Esophagus muscularis mucosa (tissue), 4 donors: ENCODE measurements at places on chromosomes 4 and X.

DNA sequence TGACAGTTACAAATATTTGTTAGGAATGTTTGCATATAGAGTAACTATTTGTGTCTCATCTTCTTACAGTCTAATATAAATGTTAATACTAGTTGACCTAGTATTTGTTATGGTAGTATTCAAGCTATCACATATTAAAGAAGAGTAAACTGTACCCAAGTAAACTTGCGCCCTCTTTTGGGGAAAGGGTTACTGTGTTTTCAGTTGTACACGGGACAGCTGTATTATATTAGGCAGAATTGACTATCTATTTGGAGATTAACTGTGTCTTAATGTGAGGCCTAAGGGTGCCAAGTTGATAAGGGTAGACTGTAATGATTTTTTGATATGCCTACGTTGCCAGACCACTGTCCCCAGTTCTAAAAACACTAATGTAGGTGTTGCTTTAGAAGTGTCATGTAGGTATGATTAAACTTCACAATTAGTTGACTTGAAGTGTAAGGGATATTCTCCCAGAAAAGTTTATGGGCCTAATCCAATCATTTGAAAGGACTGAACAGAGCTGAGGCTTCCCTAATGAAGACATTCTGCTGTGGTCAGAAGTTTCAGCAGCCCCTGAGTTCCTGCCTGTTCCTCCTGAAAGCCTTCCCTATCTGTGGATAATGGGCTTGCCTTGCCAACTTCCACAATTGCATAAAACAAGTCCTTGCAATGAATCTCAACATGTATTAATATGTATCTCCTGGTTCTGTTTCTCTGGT lies 172.8 kb upstream of the CXCL13 start:
- no peak for DNase-seq

- no peak for DNase-seq
These were observed 16.9 kb upstream of the CEP135 start for GRCh38 chr4:55931833-55932232.

DNA sequence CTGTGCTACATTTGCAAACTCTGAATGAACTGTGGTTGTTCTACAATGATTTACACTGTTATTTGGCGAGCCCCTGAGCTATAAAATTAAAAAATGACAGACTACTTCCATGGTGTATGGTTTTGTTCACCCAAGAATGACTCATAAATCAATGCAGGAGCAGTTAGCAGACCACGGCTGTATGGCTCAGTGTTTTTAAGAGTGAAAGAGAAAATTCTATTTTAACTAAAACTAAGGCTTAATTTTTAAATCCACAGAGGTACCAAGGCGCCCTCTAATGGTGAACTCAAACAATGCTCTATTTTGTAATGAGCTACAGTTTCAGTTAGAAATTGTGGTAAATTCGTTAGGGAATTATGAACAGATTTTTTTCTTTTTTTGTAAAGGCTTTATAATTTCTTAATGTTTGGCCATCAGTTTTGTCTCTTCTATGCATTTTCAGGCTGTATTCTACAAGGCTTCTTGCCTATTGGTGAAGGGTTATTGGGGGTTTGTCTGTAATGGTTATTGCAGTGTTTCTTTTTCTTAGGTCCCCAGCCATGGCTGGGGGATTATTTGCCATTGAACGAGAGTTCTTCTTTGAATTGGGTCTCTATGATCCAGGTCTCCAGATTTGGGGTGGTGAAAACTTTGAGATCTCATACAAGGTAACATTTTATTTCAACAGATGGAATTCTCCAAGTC lies 32.5 kb downstream of the HMGB2 start:
- no peak for DNase-seq

GRCh38 chr4:113971706-113972360 lies 7.6 kb downstream of the ARSJ start:
- no peak for DNase-seq

GRCh38 chr4:95422436-95422835 lies 126.3 kb downstream of the UNC5C start:
- no peak for DNase-seq

DNA sequence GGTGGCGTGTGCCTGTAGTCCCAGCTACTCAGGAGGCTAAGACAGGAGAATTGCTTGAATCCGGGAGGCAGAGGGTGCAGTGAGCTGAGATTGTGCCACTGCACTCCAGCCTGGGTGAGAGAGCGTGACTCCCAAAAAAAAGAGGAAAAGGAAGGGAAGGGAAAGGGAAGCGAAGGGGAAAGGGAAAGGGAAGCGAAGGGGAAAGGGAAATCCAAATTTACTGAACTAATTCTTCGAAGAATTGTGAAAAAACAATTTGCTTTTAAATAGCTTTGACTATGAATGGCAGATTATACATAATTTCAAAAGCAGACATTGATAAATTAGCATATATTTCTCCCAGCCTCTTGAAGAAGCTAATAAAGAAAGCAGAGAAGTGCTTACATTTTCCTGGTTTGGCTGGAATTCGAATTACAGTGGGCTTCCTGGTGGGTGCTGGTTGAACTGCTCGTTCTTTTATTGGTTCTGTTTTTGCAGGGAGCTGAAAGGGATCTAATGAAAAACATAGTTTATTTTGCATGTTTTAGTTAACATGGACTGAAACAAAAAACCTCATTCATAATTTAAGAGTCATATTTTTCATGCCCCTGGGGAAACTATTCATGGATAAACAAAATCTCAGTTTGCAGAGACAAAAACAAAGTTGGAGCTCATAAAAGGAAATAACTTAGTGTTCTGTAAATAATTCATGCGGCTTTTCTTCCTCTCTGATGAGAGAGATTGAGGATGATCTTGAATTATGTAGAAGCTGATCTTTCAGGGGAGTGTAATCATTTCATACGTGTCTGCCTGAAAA lies 66.0 kb downstream of the RPS3A start:
- no peak for DNase-seq

GRCh38 chrX:74890676-74891430 lies 34.4 kb downstream of the NEXMIF start:
- DNase-seq: no peak

DNA sequence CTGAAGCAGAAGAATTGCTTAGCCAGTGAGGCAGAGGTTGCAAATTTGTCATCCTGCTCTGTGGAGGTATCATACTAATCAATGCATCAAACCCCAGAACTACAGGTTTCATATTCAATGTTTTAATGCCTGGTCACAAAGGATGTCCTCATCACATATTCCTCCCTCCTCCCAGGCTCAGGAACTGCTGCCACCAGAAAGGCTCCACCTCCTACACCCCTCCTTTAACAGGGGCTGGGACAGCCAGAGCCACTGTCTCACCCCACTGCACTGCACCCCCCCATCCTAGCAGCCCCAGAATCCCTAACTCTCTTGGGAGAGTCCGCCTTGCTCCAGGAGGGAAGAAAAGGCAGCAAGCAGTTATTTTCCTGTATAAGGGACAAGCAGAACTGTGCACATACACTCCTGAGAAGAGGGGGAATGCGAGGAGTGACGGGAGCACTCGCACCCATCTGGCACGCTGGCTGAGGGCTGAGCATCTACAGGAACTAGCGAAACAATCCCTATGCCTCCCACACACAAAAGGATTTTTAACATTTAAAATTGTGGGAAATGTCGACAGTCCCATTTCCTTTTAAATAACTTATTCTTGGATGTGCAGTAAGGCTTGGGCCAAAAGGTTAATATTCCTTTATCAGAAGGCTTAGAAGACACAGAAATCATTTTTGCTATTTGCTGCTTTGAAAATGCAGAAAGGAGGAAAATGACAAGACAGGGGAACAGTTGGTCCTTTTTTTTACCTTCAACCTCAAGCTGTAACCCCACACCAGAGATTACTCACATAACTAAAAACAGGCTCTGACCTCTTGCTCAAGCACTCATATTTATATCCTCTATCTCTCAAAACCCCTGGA lies 27.8 kb downstream of the CD99L2 start:
- no peak for DNase-seq

GRCh38 chr4:110998320-110998719 lies 375.4 kb upstream of the PITX2 start:
- no peak for DNase-seq

GRCh38 chr4:95106408-95106928 lies 348.7 kb downstream of the BMPR1B start:
- DNase-seq: no peak
